ENCODE measurements at places on chromosomes 13 and 19. TPM values are rescaled to one million over a fixed set of nuclear protein-coding genes. Genes with fewer than 3 reads are reported as not detected.

The OR7D2 gene
- polyA plus RNA-seq: not detected

The CAPN12 gene
- polyA plus RNA-seq: not detected

The TIMM13 gene
- 63.6 TPM for polyA plus RNA-seq

The OR4F17 gene
- polyA plus RNA-seq: not detected

The ELAVL3 gene
- not detected for polyA plus RNA-seq

The ANKRD24 gene
- 0.17 TPM for polyA plus RNA-seq

The C19orf47 gene
- 13.2 TPM for polyA plus RNA-seq

The PRDX2 gene
- polyA plus RNA-seq: 313 TPM

- H3K4me1 ChIP-seq: no peaks in the 10 kb centered on the region
- no peaks in the 10 kb centered on the region for H3K27me3 ChIP-seq
- H3K4me3 ChIP-seq: no peak overlapping the region
- H3K27ac ChIP-seq: no peak overlapping the region
These were observed 26.2 kb downstream of the CCDC8 start for GRCh38 chr19:46386996-46387712.

GRCh38 chr13:30862707-30863106 is 43.4 kb upstream of the MEDAG start:
- no peaks in the 10 kb centered on the region for H3K4me1 ChIP-seq
- H3K4me3 ChIP-seq: no peak overlapping the region
- DNase-seq: no peak
- no peaks in the 10 kb centered on the region for H3K27me3 ChIP-seq

DNA sequence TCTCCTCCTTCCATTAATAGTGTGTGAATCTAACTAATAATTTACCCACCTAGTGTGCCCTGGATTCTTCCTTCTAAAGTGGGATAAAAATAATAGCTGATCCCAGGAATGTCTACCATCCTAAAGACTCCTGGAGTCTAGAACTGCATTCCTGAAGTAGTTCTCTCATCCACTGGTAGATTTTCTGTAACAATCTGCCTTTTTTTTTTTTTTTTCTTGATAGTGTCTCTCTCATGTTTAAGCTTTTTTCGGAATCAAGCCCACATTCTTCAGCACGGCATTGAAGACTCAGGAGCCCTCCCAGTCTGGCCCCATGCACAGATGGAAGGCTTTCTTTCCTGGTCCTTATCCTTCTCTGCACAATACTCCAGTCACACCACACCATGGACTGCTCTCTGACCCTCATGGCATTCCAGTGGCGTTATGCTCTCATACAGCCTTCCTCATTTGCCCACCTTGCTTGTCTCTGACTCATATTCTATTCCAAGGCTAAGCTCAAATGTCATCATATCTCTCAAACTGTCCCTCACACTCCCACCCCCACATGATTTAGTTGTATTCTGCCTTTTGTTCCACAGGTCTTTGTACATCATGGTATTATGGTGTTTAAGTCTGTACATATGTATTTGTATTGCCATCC is 68.7 kb upstream of the FRY start:
- H3K4me3 ChIP-seq: no peak overlapping the region
- no peak overlapping the region for H3K27ac ChIP-seq
- H3K4me1 ChIP-seq: no peaks in the 10 kb centered on the region

DNA sequence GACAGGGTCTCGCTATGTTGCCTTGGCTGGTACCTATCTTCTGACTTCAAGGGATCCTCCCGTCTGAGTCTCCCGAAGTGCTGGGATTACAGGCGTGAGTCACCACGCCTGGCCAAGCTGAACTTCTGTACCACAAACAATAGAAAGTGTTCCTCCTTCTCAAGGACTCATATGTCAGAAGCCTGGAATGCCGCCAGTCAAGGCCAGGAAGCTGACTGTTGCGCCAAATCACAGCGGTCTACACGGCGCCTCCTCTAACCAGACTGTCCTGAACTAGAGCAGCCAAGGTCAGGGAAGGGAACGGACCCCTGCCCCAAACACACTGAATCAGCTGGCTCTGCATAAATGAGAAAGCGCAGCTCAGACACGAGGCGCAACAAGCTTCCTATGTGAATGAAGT is 14.6 kb downstream of the RAB20 start:
- H3K36me3 ChIP-seq: no peaks in the 10 kb centered on the region
- no peak for DNase-seq
- no peak overlapping the region for H3K27ac ChIP-seq
- H3K27me3 ChIP-seq: no peaks in the 10 kb centered on the region
- no peak overlapping the region for H3K4me3 ChIP-seq
- H3K4me1 ChIP-seq: no peaks in the 10 kb centered on the region

GRCh38 chr19:51450730-51451307 is 7.4 kb downstream of the SIGLEC8 start:
- H3K4me1 ChIP-seq: peaks cover 16% of the 10 kb centered on the region
- H3K4me3 ChIP-seq: no peak overlapping the region
- H3K36me3 ChIP-seq: no peaks in the 10 kb centered on the region
- H3K27me3 ChIP-seq: no peaks in the 10 kb centered on the region

GRCh38 chr13:98992355-98992754 is 14.5 kb upstream of the DOCK9 start:
- no peak overlapping the region for H3K27ac ChIP-seq
- H3K4me1 ChIP-seq: peaks cover 41% of the 10 kb centered on the region
- H3K36me3 ChIP-seq: no peaks in the 10 kb centered on the region
- no peak for DNase-seq
- no peak overlapping the region for H3K4me3 ChIP-seq

DNA sequence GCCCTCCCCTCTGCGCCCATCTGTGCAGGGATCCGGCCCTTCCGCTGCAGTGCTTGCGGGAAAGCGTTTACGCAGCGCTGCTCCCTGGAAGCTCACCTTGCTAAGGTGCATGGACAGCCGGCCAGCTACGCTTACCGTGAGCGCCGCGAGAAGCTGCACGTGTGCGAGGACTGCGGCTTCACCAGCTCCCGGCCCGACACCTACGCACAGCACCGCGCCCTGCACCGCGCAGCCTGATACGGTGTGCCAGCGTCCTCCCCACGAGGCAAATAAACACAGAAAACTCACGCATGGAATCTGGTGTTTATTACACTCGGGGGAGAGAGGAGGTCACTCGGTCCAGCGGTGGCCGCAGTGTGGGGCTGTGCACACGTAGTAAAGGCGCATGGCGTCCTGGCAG is 1.2 kb downstream of the POLR2I start:
- no peak for DNase-seq
- H3K4me1 ChIP-seq: peaks cover 15% of the 10 kb centered on the region
- peak overlapping the region; percentile 97 for H3K4me3 ChIP-seq
- H3K36me3 ChIP-seq: peaks cover 37% of the 10 kb centered on the region
- H3K27me3 ChIP-seq: no peaks in the 10 kb centered on the region

DNA sequence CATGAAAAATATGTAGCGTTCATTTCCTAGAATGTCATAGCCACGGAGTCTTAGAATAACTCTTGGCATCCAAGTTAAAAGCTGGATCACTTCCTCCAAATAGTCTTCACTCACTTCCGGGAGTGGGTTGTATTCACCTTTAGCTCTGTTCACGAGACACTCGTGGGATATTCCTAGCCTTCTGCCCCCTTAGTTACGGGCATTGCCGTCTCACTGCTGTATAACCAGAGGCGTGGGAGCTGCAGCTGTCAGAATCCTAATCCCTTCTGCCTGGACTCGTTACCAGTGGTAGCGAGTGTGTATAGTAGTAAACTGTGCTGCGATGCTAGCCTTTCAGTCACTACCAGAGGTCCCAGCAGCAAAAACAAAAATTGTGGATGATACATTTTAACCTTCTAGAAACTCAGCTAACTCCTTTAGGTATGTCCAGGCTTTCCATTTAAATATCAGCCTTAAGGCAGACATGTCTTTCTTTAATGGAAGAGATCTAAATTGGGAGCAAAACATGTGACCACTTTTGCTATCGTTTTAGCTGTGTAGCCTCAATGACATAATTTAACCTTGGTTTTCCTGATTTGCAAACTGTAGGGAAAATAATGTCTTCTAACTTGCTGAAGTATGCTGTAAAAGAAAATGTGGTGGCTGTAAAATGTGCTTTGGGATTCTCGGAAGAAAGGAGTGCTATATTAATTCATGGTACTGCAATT is 34.1 kb downstream of the ERCC5 start:
- no peak overlapping the region for H3K27ac ChIP-seq
- H3K27me3 ChIP-seq: no peaks in the 10 kb centered on the region
- no peak overlapping the region for H3K4me3 ChIP-seq
- peaks cover 22% of the 10 kb centered on the region for H3K36me3 ChIP-seq

DNA sequence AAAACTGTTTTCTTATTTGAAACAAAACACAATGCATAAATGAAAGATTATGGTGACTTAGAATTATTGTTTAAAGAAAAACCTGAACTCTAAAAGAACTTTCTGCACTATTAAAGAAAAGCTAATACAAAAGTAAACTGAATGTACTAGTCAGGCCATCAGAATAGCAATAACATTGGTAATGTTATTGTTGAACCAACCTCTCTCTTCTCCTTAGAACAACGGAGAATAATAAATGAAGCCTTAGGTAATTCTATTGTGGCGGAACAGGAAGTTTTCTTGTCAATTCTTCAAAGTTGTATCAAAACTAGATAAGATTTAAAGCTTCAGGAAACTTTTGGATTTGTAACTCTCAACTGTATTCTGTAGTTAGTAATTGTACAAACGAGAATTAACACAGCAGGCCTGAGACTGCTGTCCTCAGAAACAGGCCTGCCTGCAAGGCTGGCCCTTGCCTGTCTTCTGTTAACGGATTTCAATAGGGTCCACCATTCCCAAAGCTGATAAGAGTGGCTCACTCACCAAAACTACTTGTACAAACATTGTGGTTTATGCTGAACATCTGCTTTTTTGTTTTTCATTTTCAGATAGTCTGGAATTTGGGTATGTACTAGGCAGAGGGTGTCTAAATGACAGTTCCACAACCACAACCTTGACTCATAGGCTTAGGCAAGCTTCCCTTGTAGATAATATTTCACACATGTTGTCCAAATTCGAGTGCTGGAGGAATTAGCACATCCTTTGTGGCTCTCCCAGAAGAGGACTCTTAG is 825.8 kb downstream of the GPC5 start:
- H3K36me3 ChIP-seq: no peaks in the 10 kb centered on the region
- no peak for DNase-seq
- no peak overlapping the region for H3K27ac ChIP-seq
- H3K4me3 ChIP-seq: no peak overlapping the region
- H3K4me1 ChIP-seq: no peaks in the 10 kb centered on the region
- no peaks in the 10 kb centered on the region for H3K27me3 ChIP-seq

GRCh38 chr19:10871711-10872545 is 575 bp downstream of the CARM1 start:
- H3K27me3 ChIP-seq: no peaks in the 10 kb centered on the region
- H3K4me1 ChIP-seq: peaks cover 10% of the 10 kb centered on the region
- DNase-seq: peak; percentile 29
- H3K27ac ChIP-seq: peak overlapping the region; percentile 74
- no peaks in the 10 kb centered on the region for H3K36me3 ChIP-seq

DNA sequence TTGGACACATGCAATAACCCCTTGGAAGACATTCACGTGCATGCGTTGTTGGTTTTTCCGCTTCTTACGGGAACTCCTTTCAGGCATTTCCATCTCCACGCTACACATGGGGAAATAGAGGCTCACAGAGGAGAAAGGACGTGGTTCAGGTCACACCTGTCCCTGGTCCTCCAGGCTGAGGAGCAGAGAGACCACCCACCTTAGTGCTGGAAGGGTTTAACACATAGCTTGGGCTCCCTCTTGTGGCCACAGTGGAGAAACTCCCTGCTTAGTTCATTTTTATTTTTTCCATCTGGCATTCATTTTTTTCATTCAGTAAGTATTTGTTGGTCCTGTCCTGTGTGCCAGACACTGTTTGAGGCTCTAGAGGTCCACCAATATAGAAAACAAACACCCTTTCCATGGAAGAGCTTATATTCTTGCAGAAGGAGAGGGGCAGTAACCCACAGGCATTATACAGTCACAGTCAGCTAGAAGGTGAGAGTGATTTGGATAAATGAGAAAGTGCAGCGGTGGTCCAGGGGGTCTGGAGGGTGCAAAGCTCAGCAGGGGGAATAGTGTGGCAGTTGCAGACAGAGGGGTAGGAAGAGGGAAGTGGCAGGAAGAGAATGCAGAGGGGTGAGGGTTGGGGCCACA is 24.2 kb upstream of the TTYH1 start:
- no peaks in the 10 kb centered on the region for H3K36me3 ChIP-seq
- no peak overlapping the region for H3K27ac ChIP-seq
- H3K4me1 ChIP-seq: peaks cover 23% of the 10 kb centered on the region
- no peaks in the 10 kb centered on the region for H3K27me3 ChIP-seq
- H3K4me3 ChIP-seq: no peak overlapping the region

DNA sequence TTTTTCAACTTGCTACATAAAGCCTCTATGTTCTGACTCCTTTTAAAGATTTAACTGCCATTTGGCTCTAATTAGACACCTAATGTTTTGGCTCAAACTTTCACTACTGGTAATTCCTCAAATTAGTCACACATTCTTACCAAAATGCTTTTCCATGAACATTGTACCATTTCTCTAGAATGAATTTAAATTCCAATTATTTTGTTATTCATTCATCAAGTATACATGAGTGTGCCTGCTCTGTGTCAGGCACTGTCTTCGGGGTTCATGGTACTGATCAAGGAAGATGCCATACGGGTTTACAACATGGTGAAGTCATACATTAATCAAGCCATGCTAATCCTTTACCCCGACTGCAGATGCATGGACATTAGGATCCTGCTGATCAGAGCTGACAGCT is 69.1 kb upstream of the POSTN start:
- no peak for DNase-seq
- no peaks in the 10 kb centered on the region for H3K4me1 ChIP-seq
- no peaks in the 10 kb centered on the region for H3K36me3 ChIP-seq
- no peaks in the 10 kb centered on the region for H3K27me3 ChIP-seq
- no peak overlapping the region for H3K4me3 ChIP-seq
- H3K27ac ChIP-seq: no peak overlapping the region

GRCh38 chr13:97710797-97711196 is 242.7 kb upstream of the IPO5 start:
- no peak for DNase-seq
- H3K4me3 ChIP-seq: no peak overlapping the region
- H3K27me3 ChIP-seq: no peaks in the 10 kb centered on the region
- no peaks in the 10 kb centered on the region for H3K4me1 ChIP-seq
- H3K36me3 ChIP-seq: no peaks in the 10 kb centered on the region

GRCh38 chr19:13033819-13034611 is 38.7 kb downstream of the NFIX start:
- H3K4me3 ChIP-seq: no peak overlapping the region
- H3K27me3 ChIP-seq: no peaks in the 10 kb centered on the region
- no peak overlapping the region for H3K27ac ChIP-seq
- no peaks in the 10 kb centered on the region for H3K36me3 ChIP-seq
- no peak for DNase-seq
- H3K4me1 ChIP-seq: no peaks in the 10 kb centered on the region

DNA sequence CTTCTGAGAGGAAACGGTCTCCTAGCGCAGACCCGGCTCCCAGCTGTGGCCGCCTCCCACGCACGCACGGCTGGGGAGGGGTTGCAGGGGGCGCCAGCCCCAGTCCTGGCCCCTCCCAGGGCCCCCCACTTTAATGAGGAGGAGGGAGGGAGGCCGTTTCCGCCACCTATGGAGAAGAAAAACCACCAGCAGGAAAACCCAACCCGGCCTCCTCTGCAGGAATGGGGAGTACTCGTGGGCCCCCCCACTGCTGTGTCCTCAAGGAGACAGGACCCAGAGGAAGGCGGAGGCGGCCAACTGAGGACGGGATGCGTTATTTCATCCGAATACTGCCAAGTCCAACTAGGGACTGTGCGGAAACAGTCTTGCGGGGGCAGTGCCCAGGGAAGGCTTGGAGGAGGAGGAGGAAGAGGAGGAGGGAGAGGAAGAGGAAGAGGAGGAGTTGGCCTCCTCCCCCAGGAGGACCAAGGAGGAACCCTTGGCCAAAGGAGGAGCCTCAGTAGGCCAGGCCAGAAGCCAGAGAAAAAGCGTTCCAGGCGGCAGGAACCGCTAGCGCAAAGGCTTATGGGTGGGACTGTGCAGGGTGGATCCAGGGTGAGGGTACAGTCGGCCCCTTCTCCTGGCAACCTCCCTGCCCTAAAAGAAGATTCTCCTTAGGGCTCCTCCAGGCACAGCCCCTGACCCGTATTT is 3.9 kb upstream of the SSBP4 start:
- H3K27ac ChIP-seq: no peak overlapping the region
- no peak overlapping the region for H3K4me3 ChIP-seq
- peaks cover 42% of the 10 kb centered on the region for H3K4me1 ChIP-seq
- no peak for DNase-seq
- H3K27me3 ChIP-seq: no peaks in the 10 kb centered on the region
